T-helper 1 cell (primary cell): ENCODE measurements at places on chromosomes 13 and 19.

GRCh38 chr13:72559716-72560115 is 167.7 kb downstream of the MZT1 start:
- DNase-seq, result no peak

DNA sequence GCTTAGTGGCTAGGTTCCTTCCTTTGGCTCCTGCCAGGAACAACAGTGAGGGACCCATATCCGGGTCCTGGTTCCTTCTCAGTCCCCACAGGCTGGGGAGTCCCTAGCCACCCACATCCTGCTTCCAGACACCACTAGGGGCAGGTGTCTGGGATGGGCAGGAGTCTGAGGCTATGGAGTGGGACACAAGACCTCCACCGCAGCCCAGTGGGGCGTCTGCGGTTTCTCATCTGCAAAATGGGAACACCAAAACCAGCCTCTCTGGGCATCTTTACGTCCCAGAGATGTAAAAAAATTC is 879 bp upstream of the FCGBP start:
- no peak for DNase-seq

- DNase-seq, result no peak
Observed at GRCh38 chr13:106172176-106172905, 363.1 kb downstream of the EFNB2 start.

GRCh38 chr13:28719227-28720055 is 671 bp upstream of the SLC46A3 start:
- DNase-seq, result no peak

GRCh38 chr19:44890366-44891015 is 563 bp upstream of the TOMM40 start:
- DNase-seq, result no peak

GRCh38 chr13:27004866-27005265 is 166.7 kb downstream of the USP12 start:
- no peak for DNase-seq

GRCh38 chr13:99007414-99007986 is 29.6 kb upstream of the DOCK9 start:
- DNase-seq, result no peak

GRCh38 chr19:13122275-13122878 is 4.3 kb downstream of the NACC1 start:
- no peak for DNase-seq

DNA sequence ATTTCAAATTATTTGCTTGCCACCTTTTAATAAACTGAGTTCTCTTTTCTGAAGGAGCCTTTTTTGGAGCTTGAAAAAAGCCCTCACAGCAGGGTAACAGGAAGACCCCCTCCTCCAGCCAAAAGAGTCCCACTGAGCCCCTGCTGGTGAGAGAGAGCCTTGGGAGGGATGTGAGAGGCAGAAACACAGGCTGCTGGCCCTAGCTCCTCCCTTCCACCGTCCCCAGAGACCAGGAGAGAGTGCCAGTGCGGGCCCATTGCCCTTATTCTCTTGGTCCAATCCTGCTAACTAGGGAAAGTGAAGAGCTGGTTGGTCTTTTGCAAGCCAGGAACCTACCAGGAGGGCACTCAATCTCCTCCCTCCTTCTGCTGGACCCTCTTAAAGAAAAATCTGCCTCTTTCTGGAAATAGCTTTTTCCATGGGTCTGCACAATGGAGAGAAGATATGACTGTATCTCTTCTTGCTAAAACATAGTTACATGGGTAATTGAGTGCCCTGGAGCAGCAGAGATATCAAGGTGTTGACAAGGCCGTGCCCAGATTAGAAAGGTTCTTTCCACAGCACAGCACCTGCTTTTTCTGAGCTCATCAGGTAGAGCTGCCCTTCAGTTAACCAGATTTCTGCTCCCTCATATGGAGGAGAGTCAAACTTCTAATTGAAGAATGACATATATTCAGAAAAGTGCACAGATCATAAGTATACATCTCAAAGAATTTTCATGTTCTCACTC is 113.9 kb downstream of the LRCH1 start:
- DNase-seq, result no peak

DNA sequence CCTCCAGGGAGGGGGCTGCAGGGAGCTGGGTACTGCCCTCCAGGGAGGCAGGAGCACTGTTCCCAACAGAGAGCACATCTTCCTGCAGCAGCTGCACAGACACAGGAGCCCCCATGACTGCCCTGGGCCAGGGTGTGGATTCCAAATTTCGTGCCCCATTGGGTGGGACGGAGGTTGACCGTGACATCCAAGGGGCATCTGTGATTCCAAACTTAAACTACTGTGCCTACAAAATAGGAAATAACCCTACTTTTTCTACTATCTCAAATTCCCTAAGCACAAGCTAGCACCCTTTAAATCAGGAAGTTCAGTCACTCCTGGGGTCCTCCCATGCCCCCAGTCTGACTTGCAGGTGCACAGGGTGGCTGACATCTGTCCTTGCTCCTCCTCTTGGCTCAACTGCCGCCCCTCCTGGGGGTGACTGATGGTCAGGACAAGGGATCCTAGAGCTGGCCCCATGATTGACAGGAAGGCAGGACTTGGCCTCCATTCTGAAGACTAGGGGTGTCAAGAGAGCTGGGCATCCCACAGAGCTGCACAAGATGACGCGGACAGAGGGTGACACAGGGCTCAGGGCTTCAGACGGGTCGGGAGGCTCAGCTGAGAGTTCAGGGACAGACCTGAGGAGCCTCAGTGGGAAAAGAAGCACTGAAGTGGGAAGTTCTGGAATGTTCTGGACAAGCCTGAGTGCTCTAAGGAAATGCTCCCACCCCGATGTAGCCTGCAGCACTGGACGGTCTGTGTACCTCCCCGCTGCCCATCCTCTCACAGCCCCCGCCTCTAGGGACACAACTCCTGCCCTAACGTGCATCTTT is 7.8 kb upstream of the CEACAM5 start:
- no peak for DNase-seq

DNA sequence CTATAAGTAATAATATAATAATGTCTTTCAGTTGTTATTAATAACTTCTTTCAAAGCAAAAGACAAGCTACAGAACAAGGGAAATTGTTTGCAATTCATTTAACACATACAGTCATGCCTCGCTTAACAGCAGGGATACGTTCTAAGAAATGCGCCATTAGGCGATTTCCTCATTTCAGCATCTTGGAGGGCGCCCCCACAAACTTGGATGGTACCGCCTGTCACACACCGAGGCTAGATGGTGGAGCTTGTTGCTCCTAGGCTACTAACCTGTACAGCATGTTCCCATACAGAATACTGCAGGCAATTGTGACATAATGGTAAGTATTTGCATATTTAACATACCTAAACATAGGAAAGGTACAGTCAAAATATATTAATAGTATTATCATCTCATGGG is 8.2 kb upstream of the ANKRD10 start:
- no peak for DNase-seq

DNA sequence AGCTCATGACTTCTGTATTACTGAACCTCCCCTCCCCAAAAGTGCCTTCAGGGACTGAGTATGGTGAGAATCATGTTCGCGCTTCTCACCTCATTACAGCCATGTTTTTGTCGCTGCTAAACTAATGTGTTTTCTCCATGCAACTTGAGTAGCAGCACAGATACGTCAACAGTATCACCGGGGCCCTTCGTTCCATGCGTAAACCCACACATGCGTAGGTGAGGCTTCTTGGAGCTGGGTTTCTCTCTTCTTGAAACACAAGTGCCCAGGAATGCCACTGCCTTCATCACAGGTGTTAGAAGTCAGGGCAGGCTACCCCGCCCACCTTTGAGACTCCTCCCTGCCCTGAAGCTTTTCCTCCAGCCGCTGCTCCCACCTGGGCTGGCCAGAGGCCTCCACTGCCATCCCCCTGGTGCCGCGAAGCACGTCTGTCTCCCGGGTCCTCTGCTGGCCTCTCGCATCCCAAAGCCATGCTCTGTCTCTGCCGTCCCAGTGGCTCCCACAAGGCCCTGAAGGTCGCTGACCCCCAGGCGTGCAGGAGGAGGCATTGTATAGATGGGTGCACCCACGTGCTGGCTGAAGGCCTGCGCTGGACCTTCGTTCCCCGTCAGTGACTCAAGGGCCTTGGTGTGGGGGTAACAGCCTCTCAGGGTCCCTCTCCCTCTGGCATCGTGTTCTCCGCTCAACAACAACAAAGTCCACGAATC is 135.3 kb upstream of the MCF2L start:
- DNase-seq, result no peak

- no peak for DNase-seq
Observed at GRCh38 chr13:97133955-97134354, 88.2 kb upstream of the MBNL2 start.

GRCh38 chr13:99356262-99357091 is 49.3 kb upstream of the GPR183 start:
- peak; percentile 66 for DNase-seq

GRCh38 chr13:90673746-90674145 is 673.7 kb upstream of the MIR17HG start:
- DNase-seq, result no peak

GRCh38 chr13:75985132-75985531 is 349.0 kb downstream of the LMO7 start:
- no peak for DNase-seq

DNA sequence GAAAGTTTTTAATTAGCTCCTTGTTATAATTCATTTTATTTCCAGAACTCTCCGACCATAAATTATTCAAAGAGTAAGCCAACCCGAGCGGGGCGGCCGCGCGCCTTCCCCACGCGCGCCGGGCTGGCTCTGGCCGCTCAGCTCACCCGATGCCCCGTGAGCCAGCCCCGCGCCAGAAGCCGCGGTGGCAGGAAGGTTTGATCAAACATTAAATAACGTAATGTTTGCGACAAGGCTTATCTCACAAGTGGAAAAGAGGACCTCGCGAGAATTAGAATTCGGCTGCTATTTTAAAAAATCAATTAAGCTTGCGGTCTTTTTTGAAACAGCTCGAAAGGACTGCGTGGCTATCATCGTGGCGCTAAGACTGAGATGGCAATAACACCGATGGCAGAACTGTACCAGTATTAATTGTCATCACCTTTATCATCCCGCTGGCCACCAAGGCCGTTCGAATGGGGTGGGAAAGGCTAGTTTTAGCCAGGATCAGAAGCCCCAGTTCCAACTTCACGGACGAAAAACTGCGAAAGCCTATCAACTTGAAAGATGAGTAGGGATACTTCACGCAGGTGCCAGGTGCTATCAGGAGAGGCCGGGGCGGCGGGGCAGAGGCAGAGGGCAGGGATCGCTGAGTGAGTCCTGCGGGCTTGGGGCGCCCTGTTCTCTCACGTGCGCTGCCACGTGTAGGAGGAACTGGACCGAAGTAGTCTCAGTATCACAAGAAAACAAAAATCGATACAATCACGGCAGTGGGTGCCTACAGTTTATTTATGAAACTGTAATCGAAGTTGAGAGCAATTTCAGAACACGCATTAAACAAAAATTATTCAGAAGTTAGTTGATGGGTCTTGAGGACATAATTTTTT is 6.4 kb downstream of the POU4F1 start:
- no peak for DNase-seq

DNA sequence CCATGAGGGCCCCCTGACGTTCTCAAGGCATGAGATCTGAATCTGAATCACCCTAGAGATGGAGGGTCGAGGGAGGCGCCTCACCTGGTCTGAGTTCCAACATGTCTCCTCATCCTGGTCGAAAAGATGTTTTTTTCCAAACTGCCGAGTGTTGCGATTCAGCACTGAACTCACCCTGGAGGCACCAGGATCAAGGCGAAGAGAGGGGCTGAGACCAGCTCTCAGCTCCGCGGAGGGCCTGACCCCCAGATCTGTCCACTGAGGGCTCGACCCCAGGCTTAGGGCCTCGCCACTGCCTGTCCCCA is 555 bp downstream of the NR2C2AP start:
- DNase-seq, result no peak

GRCh38 chr13:80361883-80362327 is 21.0 kb upstream of the SPRY2 start:
- no peak for DNase-seq

- no peak for DNase-seq
Observed at GRCh38 chr13:95615539-95615938, 29.0 kb downstream of the DZIP1 start.

GRCh38 chr13:84542348-84542747 is 660.1 kb upstream of the SLITRK1 start:
- no peak for DNase-seq

GRCh38 chr19:56608274-56608964 is 13.3 kb downstream of the ZNF71 start:
- no peak for DNase-seq

GRCh38 chr19:51822325-51822724 is 27.4 kb downstream of the FPR3 start:
- no peak for DNase-seq

GRCh38 chr13:98411013-98411412 is 165.9 kb downstream of the STK24 start:
- DNase-seq, result no peak

- DNase-seq, result peak; percentile 83
Observed at GRCh38 chr13:48769107-48769704, 115.5 kb downstream of the CYSLTR2 start.

GRCh38 chr13:34751492-34751891 is 190.6 kb upstream of the NBEA start:
- no peak for DNase-seq

DNA sequence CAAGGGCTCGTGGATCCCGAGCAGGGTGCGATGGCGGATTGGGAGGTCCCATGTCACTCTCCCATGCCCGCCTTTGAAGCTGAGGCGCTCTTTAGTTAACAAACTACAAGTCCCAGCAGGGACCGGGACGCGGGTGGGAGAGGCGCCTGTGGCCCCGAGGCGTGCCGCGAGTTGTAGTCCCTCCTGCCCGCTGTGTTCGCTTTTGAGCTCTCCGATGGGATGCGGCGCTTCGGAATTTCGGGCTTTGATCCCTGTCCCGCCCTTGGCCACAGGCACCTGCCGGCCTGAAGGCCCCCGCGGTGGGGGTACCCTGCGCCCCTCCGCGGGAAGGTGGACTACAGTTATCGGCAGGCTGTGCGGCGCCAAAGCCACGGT is 11.0 kb downstream of the CYTH2 start:
- no peak for DNase-seq

GRCh38 chr13:110273254-110273653 is 33.7 kb downstream of the COL4A1 start:
- no peak for DNase-seq

DNA sequence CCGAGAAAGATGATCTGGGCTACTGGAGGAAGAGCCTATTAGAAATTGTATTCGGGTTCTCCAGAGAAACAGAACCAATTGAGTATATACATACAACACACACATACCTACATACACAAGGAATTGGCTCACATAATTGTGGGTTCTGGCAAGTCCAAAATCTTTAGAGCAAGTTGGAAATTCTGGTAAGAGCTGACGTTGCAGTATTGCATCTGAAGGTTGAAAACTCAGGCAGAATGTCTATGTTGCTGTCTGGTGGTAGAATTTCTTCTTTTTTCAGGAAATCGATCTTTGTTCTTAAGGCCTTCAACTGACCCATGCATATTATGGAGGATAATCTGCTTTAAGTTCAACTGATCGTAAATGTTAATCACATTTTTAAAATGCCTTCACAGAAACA is 15.5 kb upstream of the OLFM4 start:
- no peak for DNase-seq

GRCh38 chr19:16369664-16370576 is 45.3 kb downstream of the KLF2 start:
- peak; percentile 78 for DNase-seq
